ENCODE measurements at places on chromosomes 1 and 21.
A peak's percentile ranks its signal among the peaks of the same experiment; 100 is the strongest.

GRCh38 chr1:67680486-67680885 lies 4.5 kb upstream of the GADD45A start:
- DNase-seq: no peak

GRCh38 chr1:92743221-92743620 lies 41.7 kb downstream of the EVI5 start:
- no peak for DNase-seq

DNA sequence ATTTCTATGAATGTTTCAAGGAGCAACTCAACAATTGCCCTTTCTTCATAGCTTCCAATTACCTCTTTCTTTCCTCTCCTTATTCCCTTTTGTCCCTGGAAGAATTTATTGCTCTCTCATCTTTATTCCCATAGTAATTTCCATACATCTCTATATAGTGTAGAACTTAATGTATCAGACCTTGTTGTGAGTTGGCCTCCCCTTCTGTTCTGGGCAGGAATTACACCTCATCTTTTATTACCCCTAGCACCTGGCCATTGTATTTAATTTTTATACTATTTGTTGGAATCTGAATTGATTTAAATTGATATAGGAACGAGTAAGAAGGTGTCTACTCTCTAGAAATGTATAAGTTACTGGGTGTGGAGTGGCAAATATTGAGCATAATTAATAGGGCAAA lies 114.5 kb downstream of the CACHD1 start:
- no peak for DNase-seq

DNA sequence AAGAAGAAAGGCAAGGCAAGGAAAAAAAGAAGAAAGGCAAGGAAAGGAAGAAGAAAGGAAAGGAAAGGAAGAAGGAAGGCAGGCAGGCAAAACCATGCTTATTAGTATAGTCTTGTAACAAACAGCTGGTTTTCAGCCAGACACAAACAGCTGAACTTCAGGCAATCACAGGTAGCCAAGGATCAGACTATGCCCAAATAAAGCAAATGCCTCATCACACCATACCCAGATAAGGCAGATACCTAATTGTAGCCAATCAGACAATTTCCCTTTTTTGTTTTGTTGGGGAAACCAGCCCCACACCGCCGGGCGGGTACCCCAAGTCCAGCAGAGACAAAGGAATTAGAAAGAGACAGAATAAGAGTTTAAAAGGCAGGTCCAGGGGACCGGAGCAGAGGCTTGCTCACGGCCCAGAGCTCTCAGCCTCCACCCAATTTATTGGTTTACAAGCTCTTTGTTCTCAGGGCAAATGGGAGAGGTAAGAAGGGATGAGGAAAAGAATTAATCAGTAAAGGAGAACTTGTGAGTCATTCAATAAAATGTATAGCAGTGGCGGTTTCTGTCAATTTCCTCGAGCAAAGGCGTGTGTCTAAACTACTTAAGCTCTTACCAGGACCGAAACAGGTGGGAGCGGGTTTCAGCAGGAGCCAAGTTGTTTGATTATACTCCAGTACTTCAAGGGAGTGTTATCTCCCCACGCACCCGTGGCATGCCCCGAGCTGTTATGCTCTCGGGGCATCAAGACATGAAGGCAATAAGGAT lies 886.8 kb downstream of the KCNT2 start:
- DNase-seq: no peak

- peak; percentile 82 for DNase-seq
Measured at GRCh38 chr1:7680207-7680954, 90.7 kb upstream of the VAMP3 start.

DNA sequence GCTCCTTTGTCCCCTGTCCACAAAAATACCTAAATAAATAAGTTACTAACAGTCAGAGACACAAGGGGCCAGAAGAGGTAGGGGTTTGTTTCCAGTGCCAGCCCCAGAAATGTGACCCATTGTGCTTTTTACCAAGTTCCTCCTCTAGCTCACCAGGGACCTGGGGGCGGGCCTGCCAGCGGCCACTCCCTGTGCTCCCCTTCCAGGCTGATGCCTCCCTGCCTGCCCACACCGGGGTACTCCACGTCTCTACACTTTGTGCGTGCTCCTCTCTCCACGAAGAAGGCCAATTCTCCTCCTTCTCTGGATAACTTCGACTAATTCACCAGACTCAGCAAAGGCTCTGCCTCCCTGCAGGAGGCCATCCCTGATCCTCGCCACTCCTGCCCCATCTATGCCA lies 72.1 kb downstream of the BCAR3 start:
- DNase-seq: no peak

- no peak for DNase-seq
Measured at GRCh38 chr1:161945306-161946060, 78.2 kb downstream of the OLFML2B start.
